ENCODE measurements at places on chromosomes 12 and 14.

- DNase-seq, result no peak
Observed at GRCh38 chr14:63470962-63471793, 72.0 kb downstream of the PPP2R5E start.

DNA sequence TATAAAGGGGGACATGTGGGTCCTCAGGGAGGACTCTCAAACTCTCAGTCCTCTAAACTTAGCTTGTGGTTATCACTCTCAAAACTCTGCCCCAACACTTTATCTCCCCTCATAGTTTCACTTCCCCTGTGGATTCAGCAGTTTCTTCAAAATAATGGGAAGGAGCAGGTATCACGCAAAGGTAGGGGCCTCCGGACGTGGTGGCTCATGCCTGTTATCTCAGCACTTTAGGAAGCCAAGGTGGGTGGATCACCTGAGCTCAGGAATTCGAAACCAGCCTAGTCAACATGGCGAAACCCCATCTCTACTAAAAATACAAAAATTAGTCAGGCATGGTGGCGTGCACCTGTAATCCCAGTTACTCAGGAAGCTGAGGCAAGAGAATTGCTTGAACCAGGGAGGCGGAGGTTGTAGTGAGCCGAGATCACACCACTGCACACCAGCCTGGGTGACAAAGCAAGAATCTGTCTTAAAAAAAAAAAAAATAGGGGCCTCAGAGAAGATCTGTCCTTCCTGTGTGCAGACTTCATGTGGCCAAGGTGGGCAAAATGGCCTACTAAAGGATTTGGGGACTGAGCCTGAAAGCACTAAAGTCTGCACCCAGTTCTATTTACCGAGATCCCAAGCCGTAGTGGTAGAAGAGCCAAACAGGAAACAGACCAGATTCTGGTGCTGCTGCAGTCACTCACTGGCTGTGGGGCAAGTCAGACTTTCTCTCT, 6.4 kb downstream of the ITGB7 start:
- no peak for DNase-seq

GRCh38 chr12:68568922-68569569, 41.7 kb upstream of the RAP1B start:
- DNase-seq, result no peak

GRCh38 chr12:92218394-92219077, 72.9 kb upstream of the BTG1 start:
- no peak for DNase-seq

GRCh38 chr14:91521061-91521640, 11.0 kb upstream of the PPP4R3A start:
- no peak for DNase-seq

GRCh38 chr12:123532019-123532418, 1.5 kb downstream of the RILPL1 start:
- DNase-seq, result no peak

GRCh38 chr12:92546259-92546634, 156.5 kb upstream of the PLEKHG7 start:
- no peak for DNase-seq

DNA sequence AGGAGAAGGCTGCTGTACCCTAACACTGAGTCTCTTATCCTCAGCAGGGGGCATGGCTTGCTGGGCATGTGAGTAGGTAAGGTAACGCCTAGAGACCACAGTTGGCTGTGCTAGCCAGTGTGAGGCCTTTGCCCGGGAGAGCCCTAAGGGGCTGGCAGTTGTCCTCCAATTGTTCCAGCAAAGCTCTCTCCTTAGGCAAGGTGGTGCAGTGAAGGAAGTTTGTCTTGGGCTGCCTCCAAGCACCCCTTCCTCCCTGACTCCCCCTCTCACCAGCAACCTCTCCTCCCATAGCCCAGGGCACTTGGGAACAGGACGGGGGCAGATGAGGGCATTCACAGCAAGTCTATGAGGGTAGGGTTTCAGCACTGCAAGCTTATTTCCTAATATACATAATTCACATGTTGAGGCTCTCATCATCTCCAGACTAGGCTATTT, 23.0 kb downstream of the LACRT start:
- no peak for DNase-seq

GRCh38 chr12:91093341-91093740, 18.0 kb downstream of the LUM start:
- no peak for DNase-seq

DNA sequence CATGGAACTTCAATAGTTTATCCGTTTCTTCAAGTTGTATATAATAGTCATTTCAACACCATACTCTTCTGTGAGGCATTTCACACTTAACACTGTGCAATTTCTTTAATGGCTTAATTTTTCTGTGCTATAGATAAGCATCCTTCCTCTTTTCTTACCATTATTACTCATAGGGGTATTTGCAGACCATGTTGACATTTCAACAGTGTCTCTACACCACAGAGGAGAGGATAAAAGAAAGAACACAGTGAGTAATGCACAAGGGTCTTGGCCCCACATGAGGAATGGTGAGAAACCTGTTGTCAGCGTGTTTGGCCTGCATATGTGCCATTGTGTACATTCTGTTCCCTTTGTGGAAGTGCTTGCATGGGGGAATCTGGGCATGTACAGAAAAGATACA, 421.5 kb upstream of the MDGA2 start:
- DNase-seq, result no peak

All from stimulated activated CD8-positive, alpha-beta memory T cell treated with anti-CD3 and anti-CD28 coated beads, Interleukin-15, amount 100 ng/mL, for 4 hours (primary cell).